ENCODE measurements at places on chromosomes 5 and 9. TPM values are rescaled to one million over a fixed set of nuclear protein-coding genes. Genes with fewer than 3 reads are reported as not detected.

Gene TMC1
- 0.31 TPM for total RNA-seq

DNA sequence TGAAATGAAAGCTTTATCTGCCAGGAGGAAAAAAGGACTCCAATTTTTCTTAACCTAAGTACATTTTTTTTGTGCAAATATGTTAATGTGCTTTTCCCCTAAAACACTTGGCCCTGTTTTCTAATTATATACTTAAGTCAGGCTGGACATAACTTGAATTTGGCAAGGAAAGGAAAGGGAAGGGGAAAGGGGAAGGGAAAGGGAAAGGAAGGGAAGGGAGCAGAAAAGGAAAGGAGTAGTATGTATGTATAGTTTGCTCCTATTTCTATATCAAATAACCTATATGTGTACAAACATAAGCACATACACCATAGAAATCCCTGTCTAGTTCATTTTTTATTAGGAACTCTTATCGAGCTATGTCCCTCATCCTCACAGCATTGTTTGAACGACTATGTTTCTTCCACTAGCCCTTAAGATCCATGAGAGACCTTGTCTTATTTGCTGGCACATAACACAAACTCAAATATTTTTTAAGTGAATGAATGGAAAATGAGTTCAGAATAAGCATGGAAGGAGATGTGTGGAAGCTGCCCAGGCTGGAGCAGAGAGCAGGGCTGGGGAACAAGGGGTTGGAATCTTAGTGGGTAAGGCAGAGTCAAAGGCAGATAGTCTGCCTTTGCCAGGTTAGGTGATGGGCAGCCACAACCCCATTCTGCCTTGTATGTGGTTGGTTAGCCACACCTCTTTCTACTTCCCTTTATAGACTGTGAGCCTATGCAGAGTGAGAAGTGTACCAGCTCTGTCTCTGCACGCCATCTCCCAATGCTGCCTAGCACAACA is 70.0 kb downstream of the KLHL3 start:
- no peak for DNase-seq

Gene CER1
- total RNA-seq, result 4.1 TPM

GRCh38 chr5:1687301-1687970 is 112.2 kb downstream of the MRPL36 start:
- no peak for DNase-seq

DNA sequence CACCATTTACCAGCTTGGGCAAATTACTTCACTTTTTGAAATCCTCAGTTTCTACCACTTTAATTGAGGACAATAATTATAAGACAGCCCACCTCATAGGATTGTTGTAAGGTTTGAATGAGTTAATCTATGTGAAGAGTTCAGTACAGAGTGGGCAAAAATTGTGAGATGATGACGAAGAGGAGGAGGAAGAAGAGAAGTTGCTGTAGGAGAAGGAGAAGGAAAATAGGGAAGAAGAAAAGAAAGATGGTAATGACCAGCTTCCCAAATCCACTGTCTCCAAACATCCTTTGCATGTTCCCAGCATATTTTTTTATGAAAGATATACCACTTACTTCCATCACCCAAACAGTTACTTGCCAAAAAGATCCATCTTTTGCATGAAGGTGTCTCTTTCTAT is 291.2 kb downstream of the EBF1 start:
- DNase-seq, result no peak

DNA sequence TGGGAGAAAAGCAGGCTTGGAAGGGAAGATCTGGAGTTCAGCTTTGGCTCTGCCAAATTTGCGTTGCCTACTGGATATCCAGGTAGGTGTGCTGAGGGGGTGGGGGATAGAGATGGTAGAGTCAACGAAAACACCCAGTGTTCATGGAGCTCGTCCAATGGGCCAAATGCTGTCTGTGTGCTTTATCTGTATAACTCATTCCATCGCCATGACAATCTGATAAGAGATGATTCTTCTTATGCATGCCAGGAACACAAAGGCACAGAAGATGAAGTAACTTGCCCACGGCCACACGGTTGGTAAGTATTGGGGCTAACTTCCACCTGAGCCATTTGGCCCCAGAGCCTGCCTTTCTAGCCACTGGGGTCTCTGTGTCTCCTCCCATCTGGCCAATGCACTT is 53.2 kb downstream of the BOD1 start:
- no peak for DNase-seq

- DNase-seq, result no peak
These were observed 260.3 kb upstream of the ANKH start for GRCh38 chr5:15131909-15132308.

GRCh38 chr5:140205952-140206351 is 31.0 kb downstream of the CYSTM1 start:
- DNase-seq, result peak; percentile 15
